ENCODE measurements at places on chromosomes 13 and 19.
A peak's percentile ranks its signal among the peaks of the same experiment; 100 is the strongest.

- DNase-seq: peak; percentile 83
Observed at GRCh38 chr13:35720690-35721554, 244.4 kb upstream of the MAB21L1 start.

- peak; percentile 93 for DNase-seq
Observed at GRCh38 chr19:7533925-7534480, 1.5 kb upstream of the PNPLA6 start.

DNA sequence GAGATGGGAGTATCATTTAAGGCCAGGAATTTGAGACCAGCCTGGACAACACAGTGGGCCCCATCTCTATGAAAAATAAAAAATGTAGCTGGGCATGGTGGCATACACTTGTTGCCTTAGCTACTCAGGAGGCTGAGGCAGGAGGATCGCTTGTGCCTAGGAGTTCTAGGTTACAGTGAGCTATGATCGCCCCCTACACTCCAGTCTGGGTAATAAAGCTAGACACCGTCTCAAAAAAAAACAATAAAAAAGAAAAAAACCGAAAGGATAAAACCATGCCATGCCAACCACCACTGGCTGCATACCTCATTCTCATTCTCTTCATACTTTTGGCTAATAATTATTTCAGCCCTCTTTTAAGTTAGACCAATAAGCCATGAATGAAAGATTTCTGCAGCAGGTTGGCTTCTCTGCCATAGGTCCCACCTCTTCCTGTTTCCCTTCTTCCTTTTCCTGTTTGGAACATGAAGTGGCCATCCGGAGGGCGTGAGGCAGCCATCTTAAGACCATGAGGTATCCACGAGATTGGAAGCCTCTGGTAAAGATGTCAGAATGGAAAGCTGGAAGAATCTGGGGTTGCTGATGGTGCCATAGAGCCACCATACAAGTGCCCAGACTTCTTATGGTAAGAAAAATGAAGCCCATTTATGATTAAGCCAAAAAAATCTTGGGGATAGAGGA is 171.3 kb downstream of the CACNA1A start:
- no peak for DNase-seq

GRCh38 chr13:105573136-105573535 is 962.3 kb downstream of the EFNB2 start:
- no peak for DNase-seq

DNA sequence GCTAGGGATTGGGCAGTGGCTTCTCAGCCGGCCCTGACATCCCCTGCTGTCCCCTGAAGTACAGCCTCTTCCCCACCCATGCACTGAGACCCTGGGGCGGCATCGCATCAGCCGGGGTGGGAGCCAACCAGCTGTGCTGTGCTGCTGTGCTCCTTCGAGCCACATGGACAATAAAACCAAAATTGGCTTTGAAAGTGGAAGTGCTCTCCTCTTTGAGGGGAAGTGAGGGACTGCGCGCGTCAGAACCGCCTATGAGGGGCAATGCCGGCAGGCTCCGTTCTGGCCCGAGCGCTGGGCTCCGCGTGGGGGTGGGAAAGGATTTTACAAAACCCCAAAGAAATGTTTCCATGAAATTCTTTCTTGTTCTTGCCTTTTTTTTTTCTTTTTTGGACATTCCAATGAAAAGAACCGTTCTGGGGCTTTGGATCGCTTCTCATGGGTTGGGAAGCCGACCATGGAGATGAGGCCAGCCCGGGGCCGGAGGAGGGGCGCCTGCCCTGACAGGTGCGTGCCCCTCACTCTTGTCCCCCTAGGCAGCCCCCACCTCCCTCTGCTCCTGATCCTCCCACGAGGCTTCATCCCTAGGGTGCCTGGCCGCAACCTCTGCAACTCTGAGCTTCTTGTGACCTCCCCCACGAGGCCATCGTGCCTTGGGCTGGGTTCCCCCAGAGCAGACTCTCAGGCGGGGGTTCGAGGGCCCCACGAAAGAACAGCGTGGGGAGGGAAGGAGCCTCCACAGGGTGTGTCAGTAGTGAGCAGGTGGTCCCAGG is 22.6 kb downstream of the KLHL26 start:
- DNase-seq: no peak

GRCh38 chr13:94239135-94239534 is 240.3 kb downstream of the DCT start:
- DNase-seq: peak; percentile 35

GRCh38 chr13:65093357-65093756 is 2136.8 kb downstream of the PCDH9 start:
- DNase-seq: no peak

DNA sequence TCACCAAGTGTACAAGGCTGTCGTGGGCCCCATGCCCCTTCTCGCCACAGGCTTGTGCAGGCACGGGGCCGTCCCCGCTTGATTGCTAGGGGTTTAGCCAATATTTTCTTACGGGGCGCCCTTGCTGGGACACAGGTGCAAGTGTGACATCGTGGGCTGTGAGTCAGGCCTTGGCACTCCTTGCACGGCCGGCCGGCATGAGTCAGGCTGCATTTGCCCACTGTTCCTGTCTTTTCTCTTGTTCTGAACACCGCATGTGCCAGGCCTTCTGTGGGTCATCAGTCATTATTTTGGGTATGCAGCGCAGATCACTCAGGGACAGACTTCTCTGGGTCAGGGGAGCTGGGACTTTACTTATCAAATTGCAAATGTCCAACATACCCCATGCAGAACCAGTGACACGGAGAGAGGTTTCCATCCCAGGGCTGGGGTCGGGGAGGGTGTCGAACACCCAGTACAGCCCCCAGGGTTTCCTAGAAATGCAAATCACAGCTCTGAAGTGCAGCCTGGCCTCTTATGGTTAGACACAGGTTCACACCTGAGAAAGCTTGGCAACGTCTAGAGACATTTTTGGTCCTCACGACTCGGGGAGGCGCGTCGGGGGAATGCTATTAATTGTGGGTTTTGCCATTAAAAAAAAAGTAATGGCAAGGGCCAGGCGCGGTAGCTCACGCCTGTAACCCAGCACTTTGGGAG is 22.5 kb upstream of the KLF2 start:
- no peak for DNase-seq

Measured in AG08396 (cell line).